Activated CD8-positive, alpha-beta memory T cell treated with anti-CD3 and anti-CD28 coated beads for 24 hours (primary cell): ENCODE measurements at places on chromosomes 11 and 22.

DNA sequence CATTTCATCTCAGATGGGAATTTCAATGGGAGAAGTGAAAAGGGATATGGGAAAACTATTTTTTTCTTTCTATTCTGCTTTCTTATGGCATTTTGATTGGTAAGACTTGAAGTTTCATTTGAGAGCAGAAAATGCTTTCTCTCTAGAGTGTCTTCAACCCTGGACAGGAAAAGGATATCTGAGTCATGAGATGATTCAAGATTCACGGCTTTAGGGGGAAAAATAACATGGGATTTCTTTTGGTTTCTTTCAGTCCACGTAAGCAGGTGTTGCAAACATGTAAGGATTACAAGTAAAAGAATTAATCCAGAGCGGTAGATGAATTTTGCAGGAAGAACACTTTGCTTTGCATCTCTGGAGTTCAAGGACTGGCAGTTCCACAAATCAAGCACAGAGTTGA is 1001.0 kb upstream of the TENM4 start:
- DNase-seq = no peak

GRCh38 chr11:82557274-82557673 is 176.4 kb downstream of the FAM181B start:
- no peak for DNase-seq

DNA sequence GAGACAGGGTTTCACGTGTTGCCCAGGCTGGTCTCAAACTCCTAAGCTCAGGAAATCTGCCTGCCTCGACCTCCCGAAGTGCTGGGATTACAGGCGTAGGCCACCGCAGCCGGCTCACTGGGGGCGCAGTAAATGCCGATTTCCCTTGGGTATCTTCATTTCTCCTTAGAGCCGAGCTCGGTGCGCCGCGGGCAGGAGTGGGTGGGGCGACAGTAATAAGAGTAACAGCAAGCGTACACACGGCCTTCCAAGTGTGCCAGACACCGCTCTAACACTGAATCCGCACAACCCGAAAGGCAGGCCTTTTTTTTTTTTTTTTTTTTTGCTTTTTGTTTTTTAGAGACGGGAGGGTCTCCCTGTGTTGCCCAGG is 500 bp upstream of the ADSL start:
- DNase-seq = peak; percentile 83

DNA sequence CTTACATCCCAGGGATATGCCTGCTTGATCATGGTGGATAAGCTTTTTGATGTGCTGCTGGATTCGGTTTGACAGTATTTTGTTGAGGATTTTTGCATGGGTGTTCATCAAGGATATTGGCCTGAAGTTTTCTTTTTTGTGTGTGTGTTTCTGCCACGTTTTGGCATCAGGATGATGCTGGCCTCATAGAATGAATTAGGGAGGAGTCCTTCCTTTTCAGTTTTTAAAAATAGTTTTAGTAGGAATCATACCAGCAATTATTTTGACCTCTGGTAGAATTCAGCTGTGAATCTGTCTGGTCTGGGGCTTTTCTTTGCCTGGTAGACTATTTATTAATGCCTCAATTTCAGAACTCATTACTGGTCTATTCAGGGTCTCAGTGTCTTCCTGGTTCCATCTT is 362.4 kb downstream of the JRKL start:
- DNase-seq = no peak

- DNase-seq = no peak
Measured at GRCh38 chr22:19505735-19506126, 18.5 kb downstream of the CLDN5 start.

- no peak for DNase-seq
Measured at GRCh38 chr22:36736701-36737320, 33.3 kb upstream of the CACNG2 start.

DNA sequence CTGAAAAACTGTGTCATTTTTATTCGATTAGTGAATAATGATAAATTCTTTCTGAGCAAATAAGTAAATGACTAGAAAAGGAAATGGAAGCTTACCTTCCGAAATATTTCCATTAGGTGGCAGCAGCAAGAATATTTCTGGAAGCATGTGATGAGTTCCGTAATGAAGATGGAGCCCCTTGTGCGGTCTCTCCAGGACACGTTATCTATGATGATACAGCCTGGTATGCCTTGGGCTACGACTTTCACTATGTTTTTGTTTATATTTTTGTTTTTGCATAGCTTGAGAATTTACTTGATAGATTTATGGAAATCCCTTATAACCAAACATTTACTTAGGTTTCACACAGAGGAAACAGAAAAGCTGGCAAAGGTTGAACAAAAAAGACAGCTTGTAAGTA is 25.7 kb downstream of the CASP5 start:
- DNase-seq = no peak

DNA sequence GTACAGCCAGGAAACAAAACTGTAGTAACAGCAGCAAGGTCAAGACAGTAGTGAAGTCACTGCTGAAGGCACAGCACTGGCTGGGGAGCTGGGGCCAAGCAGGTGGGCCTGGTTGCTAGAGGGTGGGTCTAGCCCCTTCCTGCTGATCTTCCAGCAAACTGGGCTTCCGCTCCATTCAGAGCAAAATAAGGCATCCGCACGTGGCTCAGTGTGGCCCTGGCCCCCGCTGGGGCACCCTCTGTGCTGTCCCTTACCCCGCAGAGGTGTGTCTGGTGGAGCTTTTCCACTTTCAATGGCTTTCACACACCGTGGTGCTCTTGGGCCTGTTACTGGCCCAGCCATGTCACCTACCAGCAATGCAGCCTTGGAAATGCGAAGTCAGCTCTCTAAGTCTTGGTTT is 162.4 kb upstream of the B3GAT1 start:
- peak; percentile 30 for DNase-seq

GRCh38 chr11:26335903-26336302 is 4.0 kb downstream of the ANO3 start:
- DNase-seq = no peak

GRCh38 chr11:44094260-44094868 is 1.1 kb upstream of the EXT2 start:
- DNase-seq = peak; percentile 82

DNA sequence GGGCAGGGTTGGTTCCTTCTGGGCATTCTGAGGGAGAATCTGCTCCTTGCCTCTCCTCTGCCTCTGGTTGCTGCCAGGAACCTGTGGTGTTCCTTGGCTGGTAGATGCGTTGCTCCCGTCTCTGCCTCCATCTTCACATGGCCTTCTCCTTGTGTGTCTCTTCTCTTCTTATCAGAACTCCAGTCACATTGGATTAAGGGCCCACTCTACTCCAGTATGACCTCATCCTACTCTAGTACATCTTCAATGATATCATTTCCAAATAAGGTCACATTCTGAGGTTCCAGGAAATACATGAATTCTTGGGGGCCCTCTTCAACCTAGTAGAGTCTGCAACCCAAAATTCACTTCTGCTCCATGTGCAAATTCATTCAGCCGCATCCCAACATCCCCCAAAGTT is 33.3 kb downstream of the HTR3B start:
- no peak for DNase-seq

GRCh38 chr11:116445108-116446047 is 327.4 kb downstream of the BUD13 start:
- DNase-seq = no peak

- peak; percentile 42 for DNase-seq
Measured at GRCh38 chr11:117862019-117862725, 14.3 kb downstream of the FXYD6 start.

GRCh38 chr22:46538814-46539160 is 1.4 kb upstream of the CELSR1 start:
- no peak for DNase-seq

GRCh38 chr11:64768300-64768694 is 8.5 kb upstream of the PYGM start:
- DNase-seq = no peak
